ENCODE measurements at places on chromosomes 1 and 21.

GRCh38 chr1:226406401-226406881 is 1.5 kb downstream of the PARP1 start:
- peak; percentile 16 for DNase-seq

- no peak for DNase-seq
Measured at GRCh38 chr1:159187647-159188374, 16.4 kb downstream of the CADM3 start.

DNA sequence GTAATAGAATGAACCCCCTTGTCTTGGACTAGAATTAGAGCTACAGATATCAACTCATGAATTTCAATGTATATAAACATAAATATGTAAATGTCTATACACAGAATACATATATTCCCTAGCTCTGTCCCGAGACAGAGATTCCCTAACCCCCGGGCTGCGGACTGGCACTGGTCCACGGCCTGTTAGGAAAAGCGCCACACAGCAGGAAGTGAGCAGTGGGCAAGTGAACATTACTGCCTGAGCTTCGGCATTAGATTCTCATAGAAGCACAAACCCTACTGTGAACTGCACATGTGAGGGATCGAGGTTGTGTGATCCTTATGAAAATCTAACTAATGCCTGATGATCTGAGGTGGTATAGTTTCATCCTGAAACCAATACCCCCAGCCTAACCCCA is 51.2 kb downstream of the PIK3R3 start:
- no peak for DNase-seq

GRCh38 chr1:121444096-121444495 is 259.3 kb downstream of the SRGAP2C start:
- DNase-seq = no peak

DNA sequence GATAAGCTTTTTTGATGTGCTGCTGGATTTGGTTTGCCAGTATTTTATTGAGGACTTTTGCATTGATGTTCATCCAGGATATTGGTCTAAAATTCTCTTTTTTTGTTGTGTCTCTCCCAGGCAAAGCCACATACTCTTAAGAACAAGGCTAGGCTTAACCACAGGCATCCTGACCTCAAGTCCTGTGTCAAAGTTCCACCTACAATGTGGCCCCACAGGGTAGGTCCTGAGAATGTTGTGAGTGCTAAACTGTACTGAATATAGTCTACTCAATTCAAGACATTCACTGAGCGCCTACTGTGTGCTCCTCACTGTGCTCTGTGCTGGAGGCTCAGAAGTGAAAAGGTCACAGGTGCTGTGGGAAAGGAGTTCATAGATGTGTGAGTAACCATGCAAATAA is 20.6 kb downstream of the DDAH1 start:
- peak; percentile 81 for DNase-seq

DNA sequence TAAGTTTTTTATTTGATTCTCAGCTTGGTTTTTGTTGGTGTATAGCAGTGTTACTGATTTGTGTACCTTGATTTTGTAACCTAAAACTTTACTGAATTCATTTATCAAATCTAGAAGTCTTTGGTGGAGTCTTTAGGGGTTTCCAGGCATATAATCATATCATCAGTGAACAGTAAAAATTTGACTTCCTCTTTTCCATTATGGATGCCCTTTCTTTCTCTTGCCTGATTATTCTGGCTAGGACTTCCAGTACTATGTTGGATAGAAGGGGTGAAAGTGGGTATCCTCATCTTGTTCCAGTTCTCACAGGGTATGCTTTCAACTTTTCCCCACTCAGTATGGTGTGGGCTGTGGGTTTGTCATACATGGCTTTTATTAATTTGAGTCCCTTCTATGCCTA is 23.6 kb upstream of the MAB21L3 start:
- no peak for DNase-seq
